ENCODE measurements at places on chromosomes 5 and 9.

GRCh38 chr9:104269996-104270963 is 176.2 kb downstream of the SMC2 start:
- no peak for DNase-seq

DNA sequence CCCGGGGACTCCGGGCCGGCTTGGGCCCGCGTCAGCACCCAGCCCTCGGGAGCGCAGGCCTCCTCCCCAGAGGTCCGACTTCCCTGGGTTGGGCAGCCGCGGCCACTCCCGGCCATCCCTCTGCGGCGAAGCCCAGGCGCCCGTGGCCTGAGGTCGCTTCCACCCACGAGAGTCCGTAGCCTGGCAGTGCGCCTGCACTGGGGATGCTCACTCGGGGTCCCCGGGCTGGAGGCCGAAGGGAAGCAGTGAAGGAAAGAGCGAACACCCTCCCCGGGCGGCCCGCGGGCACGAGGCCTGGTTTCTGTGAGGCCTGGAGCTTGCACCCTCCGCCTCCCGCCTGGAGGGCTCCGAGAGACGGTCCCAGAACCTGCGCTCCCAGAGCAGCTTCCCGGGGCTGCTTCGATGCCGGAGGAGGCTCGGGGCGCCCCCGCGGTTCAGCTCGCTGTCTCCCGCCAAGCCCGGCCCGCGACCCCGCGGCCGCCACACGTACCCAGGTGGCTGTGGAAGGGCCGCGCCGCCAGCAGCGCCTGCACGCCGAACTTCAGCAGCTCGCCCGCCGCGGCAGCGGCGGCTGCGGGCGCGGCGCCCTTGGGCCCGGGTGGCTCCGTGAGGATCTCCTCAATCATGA is 607 bp downstream of the BARX1 start:
- no peak for DNase-seq

DNA sequence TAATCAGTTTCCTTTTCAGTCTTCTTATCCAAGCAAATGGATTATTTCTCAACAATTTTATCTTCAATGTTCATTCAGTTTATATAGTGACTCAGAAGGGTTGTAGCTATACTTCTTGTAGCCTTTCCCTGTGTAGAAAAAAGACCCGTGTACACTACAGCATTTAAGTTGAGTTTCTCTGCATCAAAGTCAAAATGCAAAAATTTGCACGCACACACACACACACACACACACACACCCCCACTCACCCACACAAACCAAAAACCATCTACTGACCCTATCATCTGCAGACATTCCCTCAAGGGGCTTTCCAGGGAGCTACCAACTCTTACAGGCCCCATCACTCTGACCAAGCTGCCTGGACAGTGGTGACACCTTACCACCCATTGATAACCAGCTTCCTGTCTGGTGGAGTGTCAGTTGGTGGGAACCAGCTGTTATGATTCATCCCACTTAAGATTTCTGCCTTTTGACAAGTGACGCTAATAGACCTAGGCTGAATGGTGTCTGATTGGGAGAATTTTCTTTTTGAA is 12.2 kb upstream of the ELL2 start:
- no peak for DNase-seq

GRCh38 chr5:133404724-133405123 is 207.6 kb downstream of the FSTL4 start:
- DNase-seq = no peak

DNA sequence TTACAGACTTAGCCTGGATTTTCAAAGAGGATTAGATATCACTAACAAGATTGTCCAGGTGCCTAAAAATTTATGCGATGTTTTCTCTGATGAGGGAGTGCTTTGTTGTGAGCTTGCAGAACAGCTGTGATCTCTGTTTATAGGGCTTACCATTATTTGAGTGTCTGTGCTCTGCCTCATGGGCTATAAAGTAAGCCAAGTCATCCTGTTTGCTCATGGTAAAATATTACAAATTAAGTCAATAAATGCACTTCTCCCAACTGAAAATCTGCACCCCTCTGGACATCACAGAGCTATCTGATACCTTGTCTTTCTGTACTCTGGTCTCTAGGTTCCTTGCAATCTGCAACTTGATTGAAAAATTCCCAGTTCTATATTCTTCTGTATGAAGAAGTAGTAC is 293.4 kb upstream of the ACTBL2 start:
- no peak for DNase-seq

DNA sequence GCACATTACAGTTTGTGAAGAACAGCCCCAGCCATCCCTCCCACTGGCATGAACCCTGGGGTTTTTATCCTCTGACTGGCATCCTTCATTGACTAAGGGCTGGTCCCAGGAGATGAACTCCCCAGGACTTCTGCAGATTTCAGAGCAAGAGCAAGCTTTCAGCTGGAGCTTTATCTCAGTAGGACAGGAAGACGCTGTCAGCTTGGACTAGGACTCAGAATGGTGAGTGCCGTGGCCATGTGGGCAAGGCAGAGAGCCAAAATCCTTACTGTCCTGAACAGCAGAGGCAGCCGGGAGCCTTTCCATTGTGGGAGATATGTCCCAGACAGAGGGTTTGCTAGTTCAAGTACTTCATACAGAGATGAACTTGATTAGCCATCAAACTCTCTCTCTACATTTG is 3.2 kb upstream of the ACOT12 start:
- no peak for DNase-seq

DNA sequence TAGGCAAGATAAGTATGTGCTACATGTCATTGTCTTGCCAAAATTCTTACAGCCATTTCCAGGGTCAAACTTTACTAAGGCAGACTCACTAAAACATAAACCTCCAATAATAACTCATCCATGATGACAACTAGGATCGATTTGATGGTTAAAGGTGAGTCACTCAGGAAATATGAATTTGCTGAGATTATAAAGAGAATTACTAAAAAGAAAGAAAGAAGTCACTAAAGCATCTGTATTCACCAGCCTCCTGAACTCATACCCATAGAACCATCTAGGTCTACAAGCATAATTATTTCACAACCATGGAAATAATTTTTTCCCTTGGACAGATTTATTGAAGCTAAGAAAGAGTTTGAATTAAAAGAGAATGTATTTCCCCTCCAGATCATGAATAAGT is 258.6 kb downstream of the TLE1 start:
- DNase-seq = no peak

- DNase-seq = no peak
These were observed 14.7 kb downstream of the ASTN2 start for GRCh38 chr9:117400171-117400570.

DNA sequence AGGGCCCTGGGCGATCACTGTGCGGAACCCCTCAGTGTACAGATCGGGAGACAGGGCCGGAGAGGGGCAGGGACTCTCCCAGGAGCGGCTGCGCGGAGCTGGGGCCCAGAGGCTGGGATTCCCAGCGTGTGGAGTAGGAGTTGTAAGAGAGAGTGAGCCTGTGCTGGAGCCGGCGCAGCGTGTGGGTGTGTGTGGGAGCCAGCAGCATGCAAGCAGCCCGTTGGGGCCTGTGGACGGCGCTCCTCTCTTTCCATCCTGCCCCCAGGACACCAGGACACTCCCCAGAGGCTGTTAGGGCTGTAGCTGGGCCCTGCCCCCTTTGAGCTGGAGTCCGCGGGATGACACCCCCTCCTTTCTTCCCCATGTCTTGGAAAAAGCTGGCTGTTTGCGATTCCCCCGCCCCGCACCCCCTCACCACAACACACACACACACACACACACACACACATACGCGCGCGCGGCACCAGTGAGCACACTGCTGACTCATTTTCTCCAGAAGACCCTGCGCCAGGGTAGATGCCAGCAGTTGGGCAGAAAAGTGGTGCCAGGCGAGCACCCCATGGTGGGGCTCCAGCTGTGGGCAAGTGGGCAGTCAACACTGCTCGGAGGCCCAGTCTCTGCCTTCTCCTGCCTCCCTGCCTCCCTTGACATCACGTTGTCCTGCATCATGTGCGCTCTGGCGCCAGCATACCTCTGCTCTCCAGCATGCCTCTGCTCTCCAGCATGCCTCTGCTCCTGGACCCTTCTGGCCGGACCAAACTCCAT is 1.5 kb downstream of the COL27A1 start:
- DNase-seq = no peak

GRCh38 chr9:126649477-126649876 is 35.7 kb downstream of the LMX1B start:
- no peak for DNase-seq

DNA sequence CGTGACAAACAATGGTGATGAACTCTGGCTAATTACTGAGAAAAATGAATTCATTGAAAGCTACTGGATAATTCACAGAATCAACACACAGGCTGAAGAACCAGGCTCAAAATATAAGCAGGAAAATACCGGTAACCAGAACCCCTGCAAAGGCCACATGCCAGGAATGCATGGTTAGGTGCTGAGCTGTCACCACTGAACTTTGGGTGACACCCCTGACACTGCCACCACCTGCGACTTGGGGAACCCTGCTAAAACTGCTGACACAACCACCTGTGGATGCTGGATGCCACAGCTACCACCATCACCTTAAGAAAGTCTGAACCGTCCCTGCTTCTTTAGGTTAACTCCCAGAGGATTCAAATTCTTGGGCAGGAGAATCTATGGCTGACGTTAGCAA is 72.0 kb upstream of the NR4A3 start:
- no peak for DNase-seq

- DNase-seq = no peak
These were observed 43.5 kb downstream of the LIX1 start for GRCh38 chr5:97098922-97099321.

GRCh38 chr5:54296386-54296785 is 14.0 kb downstream of the ARL15 start:
- no peak for DNase-seq

- DNase-seq = no peak
These were observed 270.7 kb upstream of the TLE4 start for GRCh38 chr9:79301085-79301484.

DNA sequence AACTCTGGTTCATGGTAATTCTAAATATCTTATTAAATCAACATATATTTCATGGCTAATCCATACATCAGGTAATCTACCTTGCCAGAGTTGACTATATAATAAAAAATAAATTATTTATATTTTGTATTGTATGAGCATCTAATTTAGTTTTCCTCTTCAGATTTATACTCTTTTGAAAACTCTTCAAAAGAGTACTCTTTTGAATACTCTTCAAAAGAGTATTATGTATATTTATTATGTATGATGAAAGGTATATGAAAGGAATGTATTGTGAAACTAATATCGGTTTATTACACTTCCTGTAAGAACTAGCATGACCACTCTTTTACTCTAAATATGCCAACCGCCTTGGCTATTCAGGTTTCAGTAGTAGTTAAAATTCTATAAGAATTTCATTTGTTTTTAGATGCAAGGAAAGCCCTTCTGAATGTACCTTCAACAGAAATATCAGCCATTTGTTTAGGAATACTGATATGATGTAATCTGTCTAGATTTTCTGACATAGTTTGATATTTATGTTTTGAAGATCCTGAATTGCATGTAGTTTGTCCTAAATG is 178.7 kb downstream of the WDR70 start:
- no peak for DNase-seq

DNA sequence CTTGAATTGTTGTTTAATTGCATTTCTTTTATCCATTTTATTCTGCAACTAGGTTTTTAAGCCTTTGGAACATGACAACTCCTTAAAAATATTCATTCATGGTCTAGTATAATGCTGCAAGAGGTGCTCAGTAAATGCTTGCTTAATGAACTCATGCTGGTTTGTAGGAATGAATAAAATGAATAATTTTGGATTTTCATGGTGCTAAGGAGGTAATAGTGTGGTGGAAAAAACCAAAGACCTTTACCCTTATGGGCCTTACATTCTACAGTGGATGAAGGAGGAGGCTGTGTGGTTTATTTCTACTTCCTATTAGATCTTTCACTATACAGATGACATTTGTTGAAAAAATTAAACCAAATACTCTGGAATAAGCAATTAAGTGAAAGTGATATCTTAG is 43.4 kb downstream of the LRRTM2 start:
- DNase-seq = no peak

DNA sequence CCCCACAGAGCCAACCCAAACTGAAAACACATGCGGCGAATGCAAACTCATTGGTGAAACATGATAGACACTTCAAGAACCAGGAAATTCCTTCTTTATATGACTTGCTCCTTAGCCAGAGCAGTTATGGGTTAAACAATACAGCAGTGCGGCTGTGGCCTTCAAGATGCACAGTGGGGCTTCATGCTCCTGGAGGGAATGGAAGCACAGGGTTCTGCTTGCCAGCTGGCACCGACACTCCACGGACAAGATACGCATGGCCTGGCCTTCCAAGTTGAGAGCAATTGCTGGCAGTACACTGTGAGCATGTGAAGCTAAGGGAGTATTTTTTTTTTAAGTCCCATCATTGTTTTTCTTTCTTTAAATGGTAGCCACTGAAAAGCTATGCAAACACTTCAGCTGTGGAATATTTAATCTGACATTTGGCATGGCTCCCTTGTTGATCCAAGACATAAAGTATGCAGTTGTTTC is 451.6 kb upstream of the CD180 start:
- DNase-seq = no peak

GRCh38 chr9:116935149-116935897 is 248.2 kb downstream of the TRIM32 start:
- DNase-seq = no peak

Measured in GM12892 (cell line).